BE2C (cell line): ENCODE measurements at places on chromosomes 3 and 15.

GRCh38 chr3:49772703-49773102, 13.6 kb downstream of the IP6K1 start:
- no peak for DNase-seq

DNA sequence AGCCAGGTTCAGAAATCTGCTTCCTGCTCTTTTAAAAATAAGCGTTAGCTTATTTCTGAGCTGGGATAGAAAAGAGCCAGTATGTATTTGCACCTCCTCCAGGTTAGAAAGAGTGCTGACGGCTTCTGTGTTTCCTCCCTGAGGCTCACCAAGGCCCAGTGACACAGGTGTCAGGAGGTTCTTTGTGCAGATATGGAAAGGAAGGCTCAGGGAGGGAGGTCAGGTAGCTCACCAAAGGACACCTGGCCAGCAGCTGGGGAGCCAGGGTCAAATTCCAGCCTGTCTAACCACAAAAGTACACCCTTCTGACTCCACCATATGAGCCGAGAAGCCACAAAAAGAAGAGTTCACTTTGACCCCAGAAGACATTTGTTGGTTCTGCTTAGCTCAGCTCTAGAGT, 201.0 kb upstream of the WNT5A start:
- DNase-seq: no peak

- no peak for DNase-seq
Observed at GRCh38 chr15:71254491-71254890, 139.2 kb downstream of the THSD4 start.

GRCh38 chr15:88818920-88819319, 15.7 kb downstream of the ACAN start:
- no peak for DNase-seq

- DNase-seq: no peak
Observed at GRCh38 chr3:188220097-188220788, 66.3 kb downstream of the LPP start.

DNA sequence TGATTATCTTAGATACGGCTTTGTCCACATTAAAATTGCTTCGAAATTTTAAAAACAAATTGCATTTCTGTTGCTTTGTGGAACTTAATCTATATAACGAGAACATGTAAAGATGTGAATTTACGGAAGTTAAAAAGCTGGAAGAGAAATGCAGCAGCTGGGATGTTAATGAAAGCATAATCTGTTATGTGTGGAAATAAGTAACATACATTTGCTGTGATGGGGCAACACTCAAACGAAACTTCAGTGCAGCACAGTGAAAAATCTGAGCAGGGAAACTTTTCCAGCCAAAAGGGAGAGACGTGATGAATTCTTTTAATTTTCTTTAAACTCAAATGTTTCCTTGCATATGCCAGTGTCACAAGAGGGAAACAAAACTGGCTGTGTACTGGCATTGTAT, 276.7 kb upstream of the LMCD1 start:
- no peak for DNase-seq

- DNase-seq: peak; percentile 77
Observed at GRCh38 chr3:194682694-194683310, 2.9 kb upstream of the FAM43A start.

- no peak for DNase-seq
Observed at GRCh38 chr3:197718891-197719290, 17.8 kb downstream of the RUBCN start.

GRCh38 chr15:78033864-78034263, 43.6 kb downstream of the TBC1D2B start:
- no peak for DNase-seq

DNA sequence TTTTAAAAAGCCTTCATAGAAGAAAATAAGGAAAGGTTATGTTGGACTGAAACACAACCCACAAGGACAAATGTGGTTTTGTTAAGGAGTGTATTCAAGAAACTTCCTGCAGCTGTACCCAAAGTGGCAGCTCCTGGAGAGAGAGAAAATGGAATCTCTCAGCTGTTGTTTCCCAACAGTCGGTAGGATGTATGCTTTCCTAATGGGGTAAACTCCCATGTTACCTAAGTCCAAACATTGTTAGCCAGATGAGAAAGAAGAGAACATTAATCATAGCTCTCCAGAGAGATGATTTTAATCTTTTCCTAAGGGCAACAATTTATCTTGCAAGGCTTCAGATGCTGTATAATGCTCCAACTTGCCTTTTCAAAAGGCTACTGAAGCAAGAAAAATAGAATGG, 22.6 kb upstream of the TEX9 start:
- DNase-seq: no peak

- DNase-seq: no peak
Observed at GRCh38 chr3:112448939-112449338, 50.3 kb downstream of the BTLA start.

DNA sequence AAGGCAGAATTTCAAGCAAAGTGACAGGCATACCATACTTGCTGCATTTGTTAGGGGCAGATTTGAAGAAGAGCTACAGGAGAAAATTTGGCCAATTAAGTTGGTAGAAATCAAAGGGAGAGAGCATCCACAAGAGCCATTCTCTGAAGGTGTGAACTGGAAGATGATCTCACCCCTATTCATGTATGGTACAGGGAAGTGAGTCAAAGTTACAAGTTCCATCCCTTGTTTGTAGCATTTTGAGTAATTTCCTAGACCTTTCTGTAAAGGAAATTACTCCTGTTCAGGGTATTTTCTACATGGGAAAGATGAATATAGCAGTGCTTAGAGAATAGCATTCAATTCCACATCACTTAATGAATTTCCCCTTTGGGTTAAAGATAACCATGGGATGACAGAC, 28.4 kb downstream of the TTC14 start:
- DNase-seq: no peak

GRCh38 chr3:42651248-42652091, 2.0 kb upstream of the ZBTB47 start:
- no peak for DNase-seq

GRCh38 chr3:110940055-110940454, 131.6 kb upstream of the NECTIN3 start:
- DNase-seq: no peak

- no peak for DNase-seq
Observed at GRCh38 chr3:42192334-42193200, 73.4 kb downstream of the CCK start.

GRCh38 chr3:196974661-196975060, 6.0 kb upstream of the PIGZ start:
- DNase-seq: no peak

- DNase-seq: no peak
Observed at GRCh38 chr3:151871639-151872468, 1.6 kb upstream of the SUCNR1 start.

- no peak for DNase-seq
Observed at GRCh38 chr3:193903512-193903817, 232.5 kb upstream of the HES1 start.

DNA sequence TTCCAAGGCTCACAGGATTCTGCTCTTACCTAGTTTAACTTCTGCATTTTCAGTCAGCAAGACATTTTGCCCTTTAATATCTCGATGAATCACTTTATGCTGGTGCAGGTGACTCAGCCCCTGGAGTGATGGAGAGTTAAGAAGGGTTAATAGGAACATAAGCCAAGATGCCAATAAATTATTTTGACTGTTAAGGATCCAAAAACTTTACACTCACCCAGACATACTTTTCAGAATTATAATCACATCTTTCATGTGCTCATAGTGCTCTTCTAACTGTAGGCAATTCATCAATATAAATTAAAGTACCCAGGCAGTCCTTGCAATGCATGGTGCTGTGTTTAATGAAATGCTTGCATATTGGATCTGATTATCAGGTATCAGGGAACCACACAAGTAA, 164.1 kb upstream of the SLC2A2 start:
- no peak for DNase-seq

DNA sequence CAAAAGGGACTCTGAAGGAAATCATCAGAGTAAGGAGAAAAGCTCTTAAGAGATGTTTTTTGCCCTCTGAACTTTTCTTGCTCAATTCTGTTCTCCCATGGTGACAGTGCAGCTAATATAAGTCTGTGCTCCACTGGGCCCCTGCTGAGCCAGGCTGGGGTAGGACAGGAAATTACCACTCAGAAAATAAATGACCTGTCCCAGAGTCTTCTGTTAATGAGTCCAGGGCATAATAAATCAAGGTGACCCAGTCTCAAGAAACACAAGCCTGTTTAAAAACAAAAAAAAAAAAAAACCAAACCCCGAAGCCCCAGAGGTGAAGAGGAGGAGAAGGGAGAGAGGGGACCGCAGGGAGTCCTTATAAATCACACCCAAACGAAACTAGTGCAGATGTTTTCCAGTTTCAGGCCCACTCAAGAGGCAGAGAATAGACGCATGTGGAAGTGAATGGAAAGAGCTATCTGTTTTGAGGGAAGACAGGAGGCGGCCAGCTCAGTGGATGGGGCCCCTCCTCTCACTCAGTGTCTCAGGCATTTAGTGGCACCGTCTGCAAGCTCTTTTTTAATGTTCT, 59.8 kb upstream of the BOC start:
- no peak for DNase-seq

GRCh38 chr3:117350371-117350770, 640.8 kb downstream of the TUSC7 start:
- no peak for DNase-seq

- DNase-seq: no peak
Observed at GRCh38 chr3:60754617-60755016, 496.6 kb downstream of the FHIT start.

GRCh38 chr15:58190419-58190818, 52.2 kb downstream of the AQP9 start:
- no peak for DNase-seq

DNA sequence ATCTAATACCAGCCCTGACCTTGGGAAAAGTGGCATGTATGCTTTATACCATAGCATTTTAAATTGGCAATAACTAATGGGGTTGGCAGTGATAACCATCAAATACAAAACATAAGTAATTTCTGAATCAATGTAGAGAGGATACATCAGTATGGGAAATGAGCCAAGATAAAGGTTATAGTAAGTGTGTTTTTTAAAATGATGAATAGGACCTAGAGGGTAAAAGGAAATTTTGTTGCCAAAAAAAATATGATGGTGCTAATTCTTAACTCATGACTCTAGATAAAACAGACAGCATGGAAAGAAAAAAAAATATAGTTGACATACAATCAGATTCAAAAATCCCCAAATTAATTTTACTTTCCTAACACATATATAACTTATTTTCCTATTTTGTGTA, 75.4 kb upstream of the ROBO1 start:
- DNase-seq: no peak

DNA sequence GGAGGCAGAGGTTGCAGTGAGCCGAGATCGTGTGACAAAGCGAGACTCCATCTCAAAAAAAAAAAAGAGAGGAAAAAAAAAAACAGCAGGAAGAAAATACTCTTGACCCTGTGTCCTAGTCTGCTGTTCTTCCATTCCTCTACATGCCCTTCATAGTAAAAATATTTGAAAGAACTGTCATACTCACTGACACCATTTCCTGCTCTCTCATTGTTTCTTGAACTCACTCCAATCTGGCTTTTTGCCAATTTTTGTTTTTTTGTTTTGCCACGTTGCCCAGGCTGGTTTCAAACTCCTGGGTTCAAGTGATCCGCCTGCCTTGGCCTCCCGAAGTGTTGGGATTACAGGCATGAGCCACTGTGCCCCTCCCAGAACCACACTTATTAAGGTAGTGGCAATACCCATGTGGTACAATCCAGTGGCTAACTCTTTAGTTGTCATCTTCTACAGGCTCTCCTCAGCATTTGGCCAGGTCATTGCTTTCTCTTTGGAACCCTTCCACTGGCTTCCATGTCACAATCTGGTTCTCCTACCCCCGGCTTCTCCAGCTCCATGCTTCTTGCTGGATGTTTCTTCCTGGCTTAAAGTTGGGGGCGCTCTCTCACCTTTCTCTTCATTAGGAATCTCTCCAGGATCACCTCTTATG, 238.2 kb upstream of the C2CD4B start:
- no peak for DNase-seq

- DNase-seq: no peak
Observed at GRCh38 chr15:62841269-62841628, 201.3 kb upstream of the TPM1 start.

- no peak for DNase-seq
Observed at GRCh38 chr15:48176112-48176511, 2.0 kb downstream of the MYEF2 start.

DNA sequence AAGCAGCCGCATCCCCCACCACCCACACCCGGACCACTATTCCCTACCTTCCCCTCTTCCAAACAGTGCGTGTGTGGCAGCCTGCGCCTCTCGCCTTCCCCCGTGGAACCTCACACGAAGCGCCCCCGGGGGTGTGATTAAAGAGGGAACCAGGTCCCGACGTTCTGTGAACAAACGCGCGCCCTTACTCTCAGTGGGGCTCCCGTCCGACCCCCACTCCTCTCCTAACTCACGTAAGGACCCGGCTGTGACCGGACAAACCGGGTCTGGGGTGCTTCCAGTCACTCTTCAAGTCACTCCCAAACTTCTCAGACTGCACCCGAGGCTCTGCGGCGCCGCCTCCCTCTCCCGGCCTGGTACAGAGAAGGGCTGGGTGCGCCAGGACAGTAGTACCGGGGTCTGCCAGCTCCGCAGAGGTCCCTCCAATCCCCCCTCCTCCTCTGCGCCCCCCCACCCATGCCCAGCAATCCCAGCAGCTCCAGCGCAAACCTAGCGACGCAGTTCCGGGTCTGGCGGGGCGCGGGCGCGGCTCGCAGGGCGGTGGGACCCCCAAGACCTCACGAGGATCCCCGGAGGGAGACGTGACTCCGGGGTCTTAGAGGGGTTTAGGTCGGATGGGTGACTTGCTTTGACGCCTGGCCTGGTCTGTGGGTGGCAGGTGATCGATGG, 574 bp downstream of the DUOXA1 start:
- no peak for DNase-seq

- DNase-seq: no peak
Observed at GRCh38 chr3:42906848-42907183, 874 bp downstream of the ZNF662 start.

GRCh38 chr3:171285287-171285686, 174.9 kb downstream of the TNIK start:
- no peak for DNase-seq

DNA sequence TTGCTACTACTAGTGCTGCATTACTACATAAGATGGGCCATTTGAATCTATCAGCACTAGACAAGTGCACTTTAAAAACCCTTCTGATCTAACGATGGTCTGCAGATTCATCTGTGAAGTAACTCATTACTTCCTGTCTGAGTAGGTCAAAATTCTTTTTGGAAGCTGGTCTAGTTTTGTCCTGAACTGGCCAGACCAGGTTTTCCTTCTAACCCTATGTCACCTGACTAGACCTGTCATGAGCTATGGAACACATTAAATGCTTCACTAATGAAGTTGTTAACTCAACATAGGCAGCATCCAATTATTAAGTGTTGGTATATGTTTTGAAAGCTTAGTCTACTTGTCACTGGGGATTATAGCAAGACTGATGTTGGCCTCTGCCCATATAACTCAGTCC, 10.1 kb upstream of the RBM5 start:
- no peak for DNase-seq
